Activated T-cell treated with anti-CD3 and anti-CD28 coated beads for 1 hour (primary cell): ENCODE measurements at places on chromosomes 6 and 20.

DNA sequence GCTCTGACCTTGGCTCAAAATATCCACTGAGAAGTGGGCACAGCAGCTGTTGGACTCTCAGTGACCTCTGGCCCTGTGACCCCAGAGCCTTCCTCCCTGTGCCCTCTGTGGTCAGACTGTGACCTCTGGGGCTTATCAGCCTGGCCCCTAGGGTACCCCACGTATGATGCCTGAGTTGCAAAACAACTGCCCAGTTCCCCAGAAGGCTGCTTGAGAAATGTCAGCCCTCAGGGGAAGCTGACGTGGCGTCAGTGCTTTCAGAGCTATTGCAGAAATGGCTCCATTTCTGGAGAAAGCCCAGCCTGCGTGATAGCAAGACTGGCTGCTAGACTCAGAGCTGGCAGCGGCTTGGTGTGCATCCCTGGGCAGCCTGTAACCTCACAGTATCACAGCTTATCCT, 31.5 kb upstream of the TGM2 start:
- DNase-seq = no peak

GRCh38 chr20:38073307-38074071, 39.9 kb downstream of the RPRD1B start:
- no peak for DNase-seq

GRCh38 chr20:49308875-49309274, 31.0 kb upstream of the ZNFX1 start:
- DNase-seq = no peak

DNA sequence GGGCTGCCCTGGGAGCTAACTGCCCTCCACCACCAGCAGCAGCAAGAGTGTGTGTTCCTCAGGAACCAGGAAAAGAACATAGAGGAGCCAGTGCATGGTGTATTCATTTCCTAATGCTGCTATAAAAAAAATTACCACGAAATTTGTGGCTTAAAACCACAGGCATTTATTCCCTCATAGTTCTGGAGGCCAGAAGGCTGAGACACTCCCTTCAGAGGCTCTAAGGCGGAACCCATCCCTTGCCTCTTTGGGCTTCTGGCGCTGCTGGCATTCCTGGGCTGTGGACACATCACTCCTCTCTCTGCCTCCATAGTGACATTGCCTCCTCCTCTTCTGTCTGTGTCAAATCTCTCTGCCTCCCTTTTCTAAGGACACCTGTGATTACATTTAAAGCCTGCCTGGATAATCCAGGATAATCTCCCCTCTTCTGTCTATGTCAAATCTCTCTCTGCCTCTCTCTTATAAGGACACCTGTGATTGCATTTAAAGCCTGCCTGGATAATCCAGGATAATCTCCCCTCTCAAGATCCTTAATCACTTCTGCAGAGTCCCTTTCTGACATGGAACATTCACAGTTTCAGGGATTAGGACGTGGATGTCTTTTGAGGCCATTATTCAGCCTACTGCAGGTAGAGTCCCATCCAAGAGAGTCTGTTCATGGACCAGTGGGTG, 54.7 kb downstream of the NDUFAF5 start:
- no peak for DNase-seq

DNA sequence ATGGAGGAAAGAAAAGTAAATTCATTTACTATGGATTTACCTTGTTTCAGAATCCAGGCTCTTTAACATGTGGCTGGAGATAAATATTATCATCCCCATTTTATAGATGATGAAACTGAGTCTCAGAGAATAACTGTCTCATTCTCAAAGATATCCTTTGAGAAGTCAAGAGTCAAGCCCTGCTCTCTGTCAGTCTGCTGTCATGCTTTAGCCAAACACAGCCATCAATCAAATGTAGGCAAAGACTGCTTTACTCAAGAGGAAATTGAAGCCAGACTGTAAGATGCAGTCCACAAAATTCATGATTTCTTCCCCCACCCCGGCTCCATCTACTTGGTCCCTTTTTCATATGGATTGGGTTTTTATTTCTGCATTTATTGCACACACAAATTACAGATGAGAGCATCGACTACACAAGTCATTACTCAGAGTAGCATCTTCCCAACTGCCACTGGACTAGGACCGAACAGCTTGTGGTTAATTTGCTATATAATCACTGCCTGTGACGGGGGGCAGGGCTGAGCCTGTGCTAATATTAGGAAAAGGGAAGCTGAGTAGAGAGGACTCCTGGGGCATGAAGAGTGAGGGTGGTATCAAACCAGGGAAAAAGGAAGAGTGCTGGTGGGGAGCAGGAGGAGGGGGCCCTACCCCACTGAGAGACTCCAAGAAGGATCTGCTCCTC, 102.7 kb upstream of the TOP1 start:
- no peak for DNase-seq

GRCh38 chr20:25016471-25016870, 23.9 kb upstream of the APMAP start:
- no peak for DNase-seq

- no peak for DNase-seq
These were observed 55.0 kb downstream of the NOX3 start for GRCh38 chr6:155400654-155400965.

GRCh38 chr6:31581434-31582229, 592 bp downstream of the LTB start:
- peak; percentile 25 for DNase-seq

- no peak for DNase-seq
These were observed 40.1 kb downstream of the SLX4IP start for GRCh38 chr20:10475225-10475624.

DNA sequence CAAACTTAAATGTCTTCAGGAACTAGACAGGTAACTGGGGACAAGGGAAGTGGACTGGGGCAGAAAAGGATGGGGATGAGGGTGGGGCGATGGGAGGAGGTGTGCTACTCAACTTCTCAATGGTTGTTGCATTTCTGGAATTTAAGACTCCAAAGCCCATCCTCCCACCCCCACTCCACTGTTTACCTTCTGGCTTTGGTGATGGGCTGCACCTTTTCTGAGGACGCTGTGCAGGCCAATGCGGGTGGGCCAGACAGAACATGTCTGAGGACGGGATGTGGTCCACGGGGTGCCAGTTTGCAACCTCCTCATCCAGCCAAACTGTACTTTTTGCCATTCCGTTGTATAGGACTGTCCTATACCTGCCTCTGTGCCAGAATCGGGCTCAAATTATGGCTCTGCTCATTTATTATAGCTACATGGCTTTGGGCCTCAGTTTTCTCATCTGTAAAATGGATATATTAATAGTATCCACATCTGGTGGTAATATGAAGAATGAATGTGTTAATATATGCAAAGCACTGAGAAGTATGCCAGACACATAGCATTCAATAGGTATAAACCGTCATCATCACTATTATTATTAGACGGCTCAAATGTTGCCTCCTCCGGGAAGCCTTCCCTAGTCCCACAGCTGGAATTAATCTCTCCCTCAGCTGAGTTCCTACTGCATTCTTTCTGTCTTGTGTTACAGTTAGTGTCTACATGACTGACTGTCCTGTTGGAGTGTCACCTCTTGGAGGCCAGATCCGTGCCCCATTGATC, 31.0 kb upstream of the VEGFA start:
- DNase-seq = no peak

GRCh38 chr6:35343835-35344550, 1.6 kb downstream of the PPARD start:
- no peak for DNase-seq

- no peak for DNase-seq
These were observed 28.4 kb downstream of the ZNF311 start for GRCh38 chr6:28976677-28977076.

GRCh38 chr20:57679113-57679512, 30.7 kb downstream of the PMEPA1 start:
- no peak for DNase-seq

GRCh38 chr20:43765916-43766315, 39.1 kb upstream of the GTSF1L start:
- DNase-seq = no peak

DNA sequence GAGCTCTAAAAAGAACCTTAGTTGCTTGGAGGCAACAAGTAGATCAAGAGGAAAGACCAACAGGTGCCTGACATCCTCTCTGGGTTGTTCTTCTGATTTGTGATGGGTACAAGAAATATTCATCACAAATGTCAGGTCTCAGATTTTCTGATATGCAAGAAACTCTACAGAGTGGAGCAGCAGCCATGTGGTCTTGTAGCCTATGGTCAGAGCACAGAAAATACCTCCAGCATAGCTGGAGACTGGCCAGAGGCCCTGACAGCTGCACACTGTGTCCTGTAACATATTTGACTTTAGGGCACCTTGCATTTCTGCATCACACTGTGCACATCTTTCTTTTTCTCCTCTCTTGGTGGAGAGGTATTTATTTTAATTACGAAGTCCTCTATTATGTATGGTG, 116.3 kb downstream of the GMPR start:
- no peak for DNase-seq

GRCh38 chr6:44338228-44339122, 4.0 kb upstream of the SPATS1 start:
- DNase-seq = peak; percentile 53

DNA sequence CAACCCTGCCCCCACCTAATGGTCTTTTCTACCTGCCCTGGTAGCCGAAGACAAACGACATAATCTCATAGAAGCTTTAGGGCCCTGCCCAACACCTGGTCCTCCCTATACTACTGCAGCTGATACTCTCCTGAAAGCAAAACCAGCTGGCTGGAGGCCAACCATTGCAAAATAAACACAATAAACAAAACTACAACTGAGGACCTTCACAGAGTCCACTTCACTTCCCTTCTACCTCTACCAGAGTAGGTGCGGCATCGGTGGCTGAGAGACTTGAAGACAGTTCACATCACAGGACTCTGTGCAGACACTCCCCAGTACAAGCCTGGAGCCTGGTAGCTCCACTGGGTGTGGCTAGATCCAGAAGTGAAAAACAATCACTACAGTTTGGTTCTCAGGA, 476.2 kb downstream of the MMUT start:
- DNase-seq = no peak

- DNase-seq = no peak
These were observed 28.1 kb upstream of the RALGAPA2 start for GRCh38 chr20:20740541-20740940.

- DNase-seq = no peak
These were observed 70.8 kb upstream of the AHI1 start for GRCh38 chr6:135568379-135568778.

- DNase-seq = no peak
These were observed 43.0 kb downstream of the CFAP61 start for GRCh38 chr20:20095114-20095872.

- no peak for DNase-seq
These were observed 431.5 kb upstream of the ARID1B start for GRCh38 chr6:156345700-156346099.

GRCh38 chr6:37804586-37804985, 14.9 kb upstream of the ZFAND3 start:
- DNase-seq = no peak
